ENCODE measurements at places on chromosomes 2 and 18. TPM values are rescaled to one million over a fixed set of nuclear protein-coding genes. Genes with fewer than 3 reads are reported as not detected.

The CDK15 gene
- total RNA-seq: 1.1 TPM

The RSAD2 gene
- total RNA-seq: 6.3 TPM

The HJURP gene
- not detected for total RNA-seq

The NAT8 gene
- total RNA-seq: not detected

The DAW1 gene
- total RNA-seq: 0.59 TPM

The KLHL30 gene
- total RNA-seq: 1.8 TPM

The COA5 gene
- 46.8 TPM for total RNA-seq

The KIF3C gene
- total RNA-seq: 23.4 TPM

The APCDD1 gene
- 81.8 TPM for total RNA-seq

The PLGLB1 gene
- not detected for total RNA-seq

The FAHD2B gene
- total RNA-seq: 18.3 TPM

The HOXD3 gene
- 10.5 TPM for total RNA-seq

The SPAG16 gene
- total RNA-seq: 25.5 TPM

The SATB2 gene
- total RNA-seq: 8.5 TPM

The PRKD3 gene
- 56.8 TPM for total RNA-seq

The PMAIP1 gene
- not detected for total RNA-seq

DNA sequence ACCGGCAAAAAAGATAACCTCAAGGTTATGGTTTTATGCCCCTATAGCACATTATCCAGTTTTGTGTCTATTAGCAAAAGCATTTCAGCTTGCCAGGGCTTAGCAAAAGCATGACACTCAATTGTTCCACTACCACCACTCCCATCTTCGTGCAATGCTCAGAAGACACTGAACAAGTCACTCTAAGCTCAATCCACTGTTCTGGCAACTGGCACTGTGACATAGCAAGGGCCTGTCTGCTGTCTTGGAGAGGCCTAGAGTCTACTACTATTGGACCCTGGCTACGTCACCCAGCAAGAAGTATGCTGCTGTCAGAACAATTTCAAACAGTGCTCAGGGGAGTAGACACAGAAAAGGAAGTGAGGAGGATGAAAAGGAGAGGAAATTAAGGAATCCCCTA lies 103.5 kb upstream of the PPP1CB start:
- DNase-seq: no peak

GRCh38 chr2:240441993-240442411 lies 6.5 kb downstream of the GPC1 start:
- DNase-seq: no peak

GRCh38 chr2:222239945-222240675 lies 58.7 kb downstream of the PAX3 start:
- no peak for DNase-seq

DNA sequence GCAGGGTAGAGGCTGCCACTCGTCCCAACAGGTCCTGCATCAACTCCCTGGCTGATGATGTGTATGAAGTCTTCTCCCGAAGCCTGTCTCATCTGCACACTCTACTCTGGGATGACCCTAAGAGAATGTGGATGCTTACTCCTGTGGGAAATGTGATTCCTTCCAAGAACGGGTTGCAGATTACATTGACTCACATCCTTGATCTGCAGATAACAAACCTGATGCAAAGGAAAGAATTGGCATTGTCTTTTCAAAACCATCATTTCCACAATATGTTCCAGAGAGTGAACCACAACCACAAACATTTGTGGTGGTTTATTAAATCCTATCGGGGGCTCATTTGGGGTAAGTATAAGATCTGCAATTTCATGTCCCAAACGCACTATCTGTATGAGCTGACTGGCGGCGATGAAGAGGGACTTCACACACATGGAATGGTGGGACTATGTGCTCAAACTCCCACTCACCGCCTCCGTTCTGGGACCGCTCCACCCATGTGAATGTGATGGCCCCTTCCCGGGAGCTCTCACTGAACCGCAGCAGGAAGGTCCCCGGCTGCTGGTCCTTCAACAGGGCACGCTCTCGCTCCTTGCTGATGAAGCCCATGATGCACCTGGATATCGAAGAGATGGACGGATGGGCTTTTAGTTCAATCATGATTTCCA lies 35.5 kb downstream of the STAT1 start:
- no peak for DNase-seq

DNA sequence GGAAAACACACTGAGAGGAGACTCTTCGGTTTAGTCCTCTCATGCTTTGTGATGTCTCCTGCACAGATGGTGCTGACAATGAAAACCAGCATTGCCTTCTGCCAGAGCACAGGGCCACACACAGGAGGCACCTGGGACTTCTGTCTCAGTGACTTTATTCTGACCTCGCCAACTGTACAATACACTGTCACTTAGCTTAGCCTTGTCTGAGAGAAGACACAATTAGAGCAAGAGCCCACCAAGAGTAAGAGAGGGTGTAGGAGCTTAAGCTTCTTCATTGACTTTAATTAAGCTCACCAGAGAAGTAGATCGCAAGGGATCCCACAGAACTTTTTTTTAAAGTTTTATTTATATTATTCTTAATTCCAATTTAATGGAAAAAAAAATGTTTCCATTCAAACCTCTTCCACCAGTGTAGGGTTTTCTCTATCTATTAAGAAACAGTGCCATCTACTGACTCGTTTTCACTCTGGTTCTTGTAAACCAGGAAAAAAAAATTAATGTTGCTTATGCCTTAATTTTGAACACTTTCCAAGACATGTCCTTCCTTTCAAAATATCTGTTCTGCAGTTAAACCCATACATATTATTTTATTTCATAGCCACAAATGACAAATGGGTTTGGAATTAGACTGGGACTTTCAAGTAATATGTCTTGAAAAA lies 42.4 kb upstream of the DDX18 start:
- DNase-seq: no peak

- DNase-seq: no peak
These were observed 86.4 kb upstream of the MAP4K3 start for GRCh38 chr2:39523308-39524044.

- no peak for DNase-seq
These were observed 80.5 kb downstream of the DLGAP1 start for GRCh38 chr18:4374564-4374963.

GRCh38 chr18:13998571-13998970 lies 83.2 kb upstream of the MC2R start:
- DNase-seq: no peak

DNA sequence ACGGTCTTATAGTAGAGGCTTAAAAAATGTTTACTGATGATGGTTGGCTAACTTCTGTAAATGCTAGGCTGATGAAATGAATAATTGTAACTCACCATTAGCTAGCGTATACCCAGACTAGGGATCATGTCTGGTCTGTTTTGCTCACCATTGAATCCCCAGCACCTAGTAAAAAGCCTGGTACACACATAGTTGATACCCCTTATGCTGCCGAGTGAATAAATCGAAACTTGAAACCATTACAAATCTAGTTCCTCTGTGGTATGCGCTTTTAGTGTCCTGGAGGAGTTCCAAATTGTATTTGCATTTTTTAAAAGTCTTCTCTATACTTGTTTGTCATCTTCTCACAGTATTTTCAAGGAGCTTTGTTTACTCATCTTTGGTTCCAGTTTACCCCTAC lies 1.3 kb downstream of the TAF1B start:
- no peak for DNase-seq

GRCh38 chr18:8841781-8842485 lies 136.6 kb downstream of the MTCL1 start:
- DNase-seq: no peak

GRCh38 chr2:230423851-230424458 lies 8.0 kb downstream of the SP100 start:
- DNase-seq: no peak

- DNase-seq: no peak
These were observed 46.8 kb downstream of the ANTXR1 start for GRCh38 chr2:69059731-69060290.

DNA sequence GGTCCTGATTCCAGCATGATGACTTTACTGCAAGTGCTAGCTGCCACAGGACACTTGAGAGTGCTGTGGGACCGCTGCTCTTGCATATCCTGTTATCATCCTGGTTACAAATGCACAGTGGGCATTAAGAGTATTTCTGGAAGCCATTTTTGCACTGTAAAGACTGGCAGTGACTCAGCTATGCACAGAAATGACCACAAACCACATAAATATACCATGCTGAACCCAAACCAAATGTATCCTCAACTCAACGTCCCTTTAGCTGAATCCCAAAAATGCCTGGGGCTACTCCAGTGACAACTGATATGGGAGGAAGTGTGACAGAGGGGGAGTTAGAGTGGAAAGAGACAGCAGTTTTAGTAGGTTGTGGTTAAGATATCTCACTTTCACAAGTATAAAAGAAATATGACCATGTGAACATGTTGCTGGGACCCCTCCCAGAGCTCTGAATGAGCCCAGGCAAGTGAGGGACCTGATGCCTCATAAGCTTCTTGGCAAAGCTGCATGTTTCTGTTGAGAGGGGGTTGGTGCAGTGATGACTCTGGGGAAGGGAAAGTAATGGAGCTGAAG lies 37.3 kb downstream of the RHBDD1 start:
- no peak for DNase-seq

DNA sequence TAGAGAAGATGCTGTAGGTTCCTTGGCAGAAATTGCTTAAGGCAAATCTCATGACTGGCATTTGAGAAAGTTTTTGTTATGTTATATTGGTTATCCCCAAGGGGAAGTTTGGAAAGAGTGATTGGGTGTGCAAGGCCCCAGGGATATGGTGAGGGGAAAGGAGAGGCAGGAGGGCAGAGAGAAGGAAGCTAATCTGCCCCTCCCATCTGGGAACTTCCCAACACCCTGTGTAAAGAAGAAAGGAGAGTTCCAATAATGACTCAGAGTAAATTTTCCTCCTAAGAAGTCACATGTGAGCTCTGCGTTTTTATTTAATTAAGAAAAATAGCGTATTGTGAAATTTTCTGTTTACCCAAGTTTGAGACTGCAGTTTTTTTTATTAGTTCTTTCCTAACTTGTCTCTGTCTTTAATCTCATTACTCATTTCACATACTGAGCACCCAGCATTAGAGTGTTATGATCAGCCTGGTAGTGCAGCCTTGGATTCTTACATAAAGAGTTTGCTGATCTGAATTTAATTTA lies 3.1 kb upstream of the KYNU start:
- DNase-seq: no peak

- no peak for DNase-seq
These were observed 23.3 kb downstream of the CHST10 start for GRCh38 chr2:100394111-100394641.

DNA sequence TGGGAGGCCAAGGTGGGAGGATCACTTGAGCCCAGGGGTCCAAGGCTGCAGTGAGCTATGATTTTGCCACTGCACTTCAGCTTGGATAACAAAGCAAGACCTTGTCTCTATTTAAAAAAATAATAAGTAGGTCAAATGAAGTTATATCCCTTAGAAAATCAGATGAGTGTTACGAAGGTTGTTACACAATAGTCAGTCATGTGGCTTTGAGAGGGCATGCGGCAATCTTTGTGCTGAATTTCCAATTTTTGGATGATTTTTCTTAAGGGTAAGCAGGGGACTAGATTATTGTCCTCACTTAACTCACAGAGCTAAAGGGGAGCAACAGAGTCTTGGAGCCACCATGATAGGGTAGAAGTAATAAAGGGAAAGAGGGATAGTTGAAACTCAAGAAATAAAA lies 71.8 kb downstream of the B3GNT2 start:
- peak; percentile 6 for DNase-seq

GRCh38 chr2:42762155-42762554 lies 1.8 kb downstream of the OXER1 start:
- no peak for DNase-seq

DNA sequence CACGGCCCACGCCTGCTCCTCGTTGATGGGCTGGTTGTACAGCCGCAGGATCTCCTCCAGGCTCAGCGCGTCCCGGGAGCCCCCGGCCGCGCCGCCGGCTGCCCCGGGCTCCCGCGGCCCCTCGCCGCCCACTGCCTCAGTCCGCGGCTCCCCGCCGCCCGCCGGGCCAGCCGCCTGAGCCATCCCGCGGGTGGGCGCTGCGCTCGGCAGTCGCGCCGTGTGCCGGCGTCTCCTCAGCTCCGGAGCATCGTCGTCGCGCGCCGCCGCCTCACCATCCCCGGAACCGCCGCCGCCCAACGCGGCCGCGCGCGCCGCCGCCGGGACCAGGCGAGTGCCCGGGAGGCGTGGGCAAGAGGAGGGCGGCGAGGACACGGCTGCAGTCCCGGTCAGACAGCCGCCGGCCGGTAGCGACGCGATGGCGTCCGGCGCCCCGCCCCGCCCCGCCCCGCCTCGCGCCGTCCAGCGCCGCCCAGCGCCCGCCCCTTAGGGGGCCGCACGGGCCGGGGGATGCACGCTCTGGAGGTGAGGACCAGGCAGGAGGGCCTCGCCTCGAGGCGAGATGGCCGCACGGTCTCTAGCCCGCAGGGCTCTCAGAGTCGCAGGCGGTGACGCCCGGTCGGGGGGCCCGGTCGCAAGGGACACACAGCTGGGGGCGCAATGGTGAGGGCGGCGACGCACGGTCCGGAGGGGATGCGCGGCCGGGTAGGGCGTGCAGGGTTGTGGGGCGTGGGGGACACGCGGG lies at the start of gene SPIRE1:
TSS of gene SPIRE1 (minus strand) at position 424 of the 742 bp plus-strand sequence. CDS start at position 183, 241 bp downstream.
- DNase-seq: peak; percentile 59

DNA sequence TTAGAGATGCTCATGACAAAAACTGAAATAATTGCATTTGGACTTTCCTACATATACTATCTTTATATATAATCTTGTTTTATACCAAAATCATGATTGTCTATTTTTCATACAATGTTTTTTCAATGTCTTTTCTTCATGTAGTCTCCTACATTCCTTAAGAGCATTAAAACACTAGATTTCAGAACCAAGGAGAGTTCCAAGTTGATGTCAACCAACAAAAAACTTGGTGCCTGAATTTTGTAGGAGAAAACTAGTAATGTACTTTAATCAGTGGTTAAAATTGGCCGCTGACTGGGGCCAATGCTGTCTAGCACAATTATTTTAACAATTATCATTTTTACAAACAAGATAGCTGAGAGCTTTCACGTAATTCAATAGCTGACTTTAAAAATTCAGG lies 678.8 kb downstream of the DCC start:
- DNase-seq: no peak

DNA sequence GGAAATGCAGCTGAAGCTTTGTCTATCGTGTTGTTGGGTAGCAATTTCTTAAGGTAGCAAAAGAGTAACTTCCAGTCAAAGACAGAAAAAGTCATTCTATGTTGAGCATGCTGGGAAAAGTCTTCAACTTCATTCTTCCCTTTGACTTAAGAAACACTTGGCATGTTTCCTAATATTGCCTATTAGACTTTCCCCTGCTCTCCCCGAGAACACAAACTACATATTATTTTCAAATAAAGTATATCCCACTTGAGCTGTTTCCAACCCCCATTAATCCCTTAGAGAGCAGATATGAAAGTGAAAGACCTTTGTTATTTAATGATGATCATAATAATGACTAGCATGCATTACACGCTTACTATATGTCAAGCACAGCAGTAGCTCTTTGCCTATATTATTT lies 136.0 kb upstream of the SPOPL start:
- no peak for DNase-seq

- DNase-seq: no peak
These were observed 26.8 kb downstream of the SH3YL1 start for GRCh38 chr2:236993-237539.
